ENCODE measurements at places on chromosomes 1 and 21.

DNA sequence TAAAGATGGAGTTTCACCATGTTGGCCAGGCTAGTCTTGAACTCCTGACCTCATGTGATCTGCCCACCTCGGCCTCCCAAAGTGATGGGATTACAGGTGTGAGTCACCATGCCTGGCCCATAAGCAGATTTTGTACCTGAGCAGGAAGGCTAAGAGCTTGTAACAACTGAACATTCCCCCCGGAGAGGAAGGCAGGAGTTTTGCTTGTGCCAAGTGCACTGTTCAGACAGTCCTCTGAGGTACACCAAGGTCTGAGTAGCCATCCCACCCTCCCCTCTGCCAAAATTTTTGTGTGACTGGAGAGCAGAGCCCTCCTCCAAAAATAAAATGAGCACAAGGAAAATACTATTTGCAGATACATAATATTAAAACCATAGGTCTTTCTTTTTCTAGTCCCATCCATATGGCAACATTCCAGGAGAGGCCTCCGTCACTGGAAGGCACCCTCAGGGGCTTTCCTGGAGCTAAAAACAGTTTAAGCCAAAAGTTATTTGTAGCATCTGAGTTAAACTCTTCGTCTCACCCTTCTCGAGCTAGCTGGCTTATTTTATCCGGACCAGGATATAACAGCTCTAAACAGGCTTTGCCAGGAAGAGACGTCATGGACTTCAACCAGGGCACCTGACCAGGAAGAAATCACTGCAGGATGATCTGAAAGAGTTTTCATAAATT is 27.2 kb downstream of the CAPN2 start:
- no peak for DNase-seq

DNA sequence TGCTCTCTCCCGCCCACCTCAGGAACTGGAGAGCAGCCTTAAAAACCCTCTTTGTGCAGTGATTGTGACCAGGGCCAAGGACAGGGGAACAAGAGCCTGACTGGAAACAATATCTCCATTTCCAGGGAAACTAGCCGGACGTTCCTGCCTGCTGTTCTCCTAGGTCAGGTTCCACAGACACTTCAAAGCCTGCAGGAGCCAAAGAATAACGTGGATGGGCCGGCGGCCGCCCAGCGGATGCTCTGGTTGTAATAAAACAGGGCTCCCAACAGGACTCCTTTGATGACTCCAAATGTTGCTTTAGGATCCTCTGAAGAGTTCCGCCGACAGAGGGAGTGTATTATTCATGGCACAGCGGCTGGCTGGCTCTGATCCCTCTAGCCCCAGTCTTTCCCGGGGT is 162.2 kb downstream of the PLXNA2 start:
- no peak for DNase-seq

GRCh38 chr1:200958597-200958996 is 63.9 kb downstream of the INAVA start:
- no peak for DNase-seq

DNA sequence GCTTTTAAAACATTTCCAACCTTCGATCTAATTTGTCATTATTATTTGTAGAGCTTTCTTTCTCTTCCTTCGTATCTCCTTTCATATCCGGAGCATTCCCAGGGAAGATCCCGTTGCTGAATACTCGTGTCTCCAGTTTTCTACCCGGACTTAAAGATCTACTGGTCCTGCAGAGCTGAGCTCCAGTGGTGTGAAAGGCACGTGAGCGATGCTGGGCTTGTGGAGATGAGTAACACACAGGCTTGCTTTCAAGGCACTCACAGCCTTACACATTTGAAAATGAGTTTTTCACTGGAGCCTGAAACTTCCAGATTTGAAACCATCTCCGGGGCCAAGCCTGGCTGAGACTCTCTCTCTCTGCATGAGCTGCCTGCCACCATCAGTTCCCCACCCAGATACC is 428.3 kb downstream of the KIF26B start:
- DNase-seq: no peak

DNA sequence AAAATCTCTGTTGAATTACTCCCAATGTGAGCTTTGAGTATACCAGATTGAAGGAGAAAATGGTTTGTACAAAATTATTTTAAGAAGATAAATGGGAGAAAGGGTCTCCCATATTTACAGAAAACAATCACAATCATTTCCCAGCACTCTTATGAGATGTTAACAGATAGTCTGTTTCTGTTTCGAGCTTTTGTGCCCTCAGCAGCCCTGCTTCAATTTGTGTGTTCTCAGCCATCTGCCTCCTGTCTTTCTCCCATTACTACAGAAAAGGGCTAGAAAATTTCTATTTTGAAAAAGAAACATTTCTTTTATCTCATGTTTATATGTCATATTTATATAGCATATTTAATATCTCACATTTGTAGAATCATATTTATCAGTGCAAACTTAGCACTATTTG is 498.4 kb downstream of the TTLL7 start:
- no peak for DNase-seq

DNA sequence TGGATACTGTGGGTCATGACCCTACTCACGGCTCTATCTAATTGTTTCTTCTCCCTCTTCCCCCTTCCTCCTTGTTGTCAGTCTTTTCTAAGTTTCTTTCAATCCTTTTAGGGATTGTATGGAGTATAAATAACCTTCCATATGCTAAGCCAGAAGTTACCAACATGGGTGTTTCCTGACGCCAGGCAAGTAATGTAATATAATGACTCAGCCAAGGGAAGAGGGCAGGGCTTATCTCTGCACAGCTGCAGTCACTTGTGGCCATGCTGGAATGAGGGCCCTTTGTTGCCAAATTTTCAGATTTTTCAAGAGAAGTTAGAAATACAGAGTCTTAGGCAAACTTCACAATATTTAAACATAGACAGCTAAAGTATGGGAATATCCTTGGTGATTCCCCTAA is 194.6 kb downstream of the ST6GALNAC3 start:
- DNase-seq: no peak

GRCh38 chr1:10236405-10237156 is 26.2 kb downstream of the KIF1B start:
- DNase-seq: no peak

- no peak for DNase-seq
Observed at GRCh38 chr1:178520803-178521202, 7.9 kb downstream of the TEX35 start.

GRCh38 chr1:48889082-48889481 is 112.4 kb upstream of the BEND5 start:
- DNase-seq: no peak

GRCh38 chr1:222382171-222382570 is 165.7 kb downstream of the HHIPL2 start:
- no peak for DNase-seq

DNA sequence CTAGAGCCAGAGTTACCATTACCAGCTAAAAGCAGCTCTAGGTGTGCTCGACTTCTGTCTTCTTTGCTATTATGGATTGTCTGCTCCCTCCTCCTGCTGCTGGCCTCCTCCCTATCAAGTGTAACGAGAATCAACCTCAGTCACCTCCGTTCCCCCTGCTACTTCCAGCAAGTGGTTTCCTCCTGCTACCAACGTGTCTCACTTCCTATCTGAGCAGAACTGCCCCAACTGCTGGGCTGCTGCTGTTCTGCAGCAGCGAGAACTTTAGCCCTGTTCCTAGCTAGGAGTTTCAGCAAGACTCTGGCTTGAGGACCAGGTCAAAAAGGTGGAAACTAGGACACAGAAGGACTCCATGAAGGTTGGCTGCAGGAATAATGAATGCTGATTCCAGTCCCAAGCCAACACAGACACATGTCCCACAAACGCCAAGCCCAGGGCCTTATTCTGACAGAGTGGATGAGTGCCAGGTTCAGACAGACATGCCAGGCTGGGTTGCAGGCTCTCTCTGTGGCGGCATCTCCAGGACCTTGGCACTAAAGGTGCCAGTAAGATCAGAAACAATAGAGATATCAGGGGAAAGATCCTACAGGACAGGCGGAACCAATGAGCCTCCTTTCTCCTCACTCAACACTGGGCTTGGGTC is 46.9 kb downstream of the CD34 start:
- no peak for DNase-seq

- DNase-seq: no peak
Observed at GRCh38 chr21:31184459-31184858, 146.2 kb upstream of the KRTAP19-8 start.

- DNase-seq: no peak
Observed at GRCh38 chr1:32232558-32233304, 10.5 kb downstream of the EIF3I start.
